ENCODE measurements at places on chromosomes 4 and X. TPM values are rescaled to one million over a fixed set of nuclear protein-coding genes. Genes with fewer than 3 reads are reported as not detected.

Gene QRFPR
- total RNA-seq, result not detected

Gene CLNK
- not detected for total RNA-seq

Gene TBC1D25
- 10.0 TPM for total RNA-seq

Gene TIGD2
- total RNA-seq, result 5.3 TPM

Gene CSN1S1
- not detected for total RNA-seq

Gene MAGEE2
- not detected for total RNA-seq

Gene RPS6KA6
- total RNA-seq, result 4.5 TPM

All from A549 treated with GW870086 at 1 μM for 4 hours (cell line).